ENCODE measurements at places on chromosomes 4 and X. TPM values are rescaled to one million over a fixed set of nuclear protein-coding genes. Genes with fewer than 3 reads are reported as not detected.

DNA sequence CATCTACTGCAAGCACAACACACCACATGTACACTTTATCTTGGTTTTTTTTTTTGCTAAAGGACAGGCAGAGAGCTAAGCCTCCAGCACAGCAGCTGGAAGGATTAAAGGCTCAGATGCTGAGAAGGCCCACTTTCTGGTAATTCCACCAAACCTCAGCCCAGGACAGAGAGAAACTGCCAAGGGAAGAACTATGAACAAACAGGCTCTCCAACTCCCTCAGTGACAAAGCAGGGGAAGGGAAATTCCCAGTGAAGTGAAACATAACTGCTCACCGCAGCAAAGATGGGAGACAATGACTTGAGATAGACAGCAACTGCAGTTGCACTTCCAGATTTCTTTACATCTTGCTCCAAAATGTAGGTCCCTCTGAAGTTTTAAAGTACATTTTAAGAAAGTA lies 4.8 kb downstream of the PROM1 start:
- H3K27ac ChIP-seq: no peak overlapping the region
- H3K27me3 ChIP-seq: 0 out of 2 replicates have a peak, but pooled peaks cover 3% of the 10 kb centered on the region
- H3K4me3 ChIP-seq: no peak overlapping the region
- H3K36me3 ChIP-seq: no peaks in the 10 kb centered on the region
- H3K4me1 ChIP-seq: no peaks in the 10 kb centered on the region

NAP1L2 gene
- total RNA-seq: 0.06 TPM

DNA sequence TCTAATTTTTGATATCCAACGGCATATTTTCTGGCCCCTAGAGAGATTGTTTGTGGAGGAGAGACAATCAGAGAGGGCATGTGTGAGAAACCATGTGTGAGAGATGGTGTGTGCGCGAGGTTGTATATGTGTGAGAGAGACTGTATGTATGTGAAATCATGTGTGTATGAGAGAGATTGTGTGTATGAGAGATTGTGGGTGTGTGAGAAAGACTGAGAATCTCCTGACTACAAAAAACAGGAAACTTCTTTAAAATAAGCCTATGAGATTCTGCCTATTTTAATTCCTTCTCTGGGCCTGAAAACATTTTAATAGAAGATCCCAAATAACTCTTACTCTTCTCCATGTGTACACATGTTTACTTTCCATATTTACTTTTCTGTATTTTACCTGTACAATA lies 1.5 kb upstream of the FAM241A start:
- H3K36me3 ChIP-seq: peaks cover 5% of the 10 kb centered on the region
- peaks cover 12% of the 10 kb centered on the region for H3K4me1 ChIP-seq
- DNase-seq: no peak

DNA sequence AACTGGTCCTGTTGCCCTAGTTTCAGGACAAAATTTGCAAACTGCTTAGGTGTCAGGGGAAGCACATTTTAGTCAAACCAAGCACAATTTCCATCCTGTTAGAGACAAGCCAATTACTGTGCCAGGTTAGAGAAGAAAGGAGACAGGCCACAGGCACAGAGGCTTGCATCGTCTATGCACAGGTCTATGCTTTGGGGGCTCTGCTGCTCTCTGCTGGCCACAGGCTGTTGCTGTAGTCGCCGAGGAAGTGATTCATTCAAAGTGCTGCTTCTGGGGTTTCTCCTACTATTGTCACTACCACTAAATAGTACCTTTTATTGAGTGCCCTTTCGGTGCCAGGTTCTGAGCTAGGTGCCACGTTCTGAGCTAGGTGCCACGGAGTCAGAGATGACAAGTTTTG lies 45.5 kb downstream of the VGLL1 start:
- no peak overlapping the region for H3K4me3 ChIP-seq
- H3K36me3 ChIP-seq: no peaks in the 10 kb centered on the region
- no peaks in the 10 kb centered on the region for H3K4me1 ChIP-seq
- no peaks in the 10 kb centered on the region for H3K27me3 ChIP-seq
- H3K27ac ChIP-seq: no peak overlapping the region
- DNase-seq: peak; percentile 41
